Activated gamma-delta T cell (primary cell): ENCODE measurements at places on chromosomes 13 and 19.

- no peak for DNase-seq
Measured at GRCh38 chr13:89221557-89222158, 1550.5 kb downstream of the SLITRK5 start.

- no peak for DNase-seq
Measured at GRCh38 chr13:83183439-83184149, 698.7 kb downstream of the SLITRK1 start.

DNA sequence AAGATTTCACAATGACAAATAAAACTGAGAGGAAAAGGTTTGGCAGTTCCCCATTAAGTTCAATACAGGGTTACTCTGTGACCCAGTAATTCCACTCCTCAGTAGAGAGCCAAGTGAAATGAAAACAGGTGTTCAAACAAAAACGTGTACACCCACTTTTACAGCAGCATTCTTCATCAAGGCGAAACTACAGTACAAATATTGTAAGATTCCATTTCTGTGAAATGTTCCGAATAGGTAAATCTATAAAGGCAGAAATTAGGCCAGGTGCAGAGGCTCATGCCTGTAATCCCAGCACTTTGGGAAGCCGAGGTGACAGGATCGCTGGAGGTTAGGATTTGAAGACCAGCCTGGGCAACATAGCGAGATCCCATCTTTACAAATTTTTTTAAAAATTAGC lies 8.9 kb upstream of the GDF15 start:
- no peak for DNase-seq

- no peak for DNase-seq
Measured at GRCh38 chr13:99467764-99468163, 33.5 kb upstream of the TM9SF2 start.

DNA sequence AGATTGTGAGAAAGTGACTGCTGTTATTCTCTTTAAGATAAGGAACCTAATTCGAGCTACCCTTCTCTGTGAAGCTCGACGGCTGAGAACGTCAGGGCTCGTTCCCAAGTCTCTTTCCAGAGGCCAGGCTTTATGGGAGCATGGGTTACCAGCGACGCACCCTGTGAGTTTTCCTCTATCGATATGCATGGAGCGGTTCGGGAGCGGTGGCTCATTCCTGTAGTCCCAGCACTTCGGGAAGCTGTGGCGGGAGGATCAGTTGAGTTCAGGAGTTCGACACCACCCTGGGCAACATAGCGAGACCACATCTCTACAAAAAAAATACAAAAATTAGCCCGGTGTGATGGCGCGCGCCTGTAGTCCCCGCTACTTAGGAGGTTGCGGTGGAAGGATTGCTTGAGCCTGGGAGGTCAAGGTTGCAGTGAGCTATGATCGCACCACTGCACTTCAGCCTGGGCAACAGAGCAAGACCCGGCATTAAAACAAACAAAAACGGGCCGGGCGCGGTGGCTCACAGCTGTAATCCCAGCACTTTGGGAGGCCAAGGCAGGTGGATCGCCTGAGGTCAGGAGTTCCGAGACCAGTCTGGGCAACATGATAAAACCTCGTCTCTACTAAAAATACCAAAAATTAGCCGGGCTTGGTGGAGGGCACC lies 681 bp upstream of the ZNF606 start:
- DNase-seq = no peak
